SK-N-DZ (cell line): ENCODE measurements at places on chromosomes 1 and 21.

DNA sequence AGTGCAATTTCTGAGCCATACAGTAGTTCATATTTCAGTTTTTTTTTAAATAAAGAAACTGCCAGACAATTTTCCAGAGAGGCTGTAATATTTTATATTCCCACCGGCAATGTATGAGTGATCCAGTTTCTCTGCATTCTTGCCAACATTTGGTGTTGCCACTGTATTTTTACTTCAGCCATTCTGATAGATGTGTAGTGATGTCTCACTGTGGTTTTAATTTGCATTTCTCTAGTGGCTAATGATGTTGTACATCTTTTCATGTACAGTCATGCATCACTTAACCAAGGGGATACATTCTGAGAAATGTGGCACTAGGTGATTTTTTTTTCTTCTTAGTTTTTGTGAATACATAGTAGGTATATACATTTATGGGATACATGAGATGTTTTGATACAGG lies 99.6 kb downstream of the CENPF start:
- DNase-seq = no peak

DNA sequence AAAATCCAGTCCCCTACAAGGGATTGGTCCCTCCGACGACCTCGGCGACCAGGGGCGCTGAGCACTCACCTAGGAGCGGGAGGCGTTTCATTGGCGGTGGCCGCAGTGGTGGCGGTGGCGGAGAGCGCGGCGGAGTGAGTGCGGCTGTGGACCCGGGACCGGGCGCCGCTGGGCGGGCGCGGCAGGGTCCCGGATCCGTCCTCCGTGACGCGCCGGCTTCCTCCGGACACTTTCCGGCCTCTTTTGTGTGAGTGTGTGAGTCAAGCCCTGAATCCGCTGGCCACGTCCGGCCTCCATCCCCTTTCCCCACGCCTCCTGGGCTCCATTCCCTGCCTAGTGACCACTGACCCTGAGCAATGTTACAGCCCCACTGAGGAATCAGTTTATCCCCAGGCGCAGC lies at the start of gene ADGRL4:
Gene ADGRL4, minus strand, starts transcription at position 167 of the 400 bp plus-strand sequence. Its CDS starts 76 bp downstream, at position 91.
- no peak for DNase-seq

GRCh38 chr1:220457957-220458609 lies 69.9 kb upstream of the MARK1 start:
- peak; percentile 4 for DNase-seq

GRCh38 chr1:54397090-54397591 lies 9.1 kb downstream of the SSBP3 start:
- DNase-seq = no peak

DNA sequence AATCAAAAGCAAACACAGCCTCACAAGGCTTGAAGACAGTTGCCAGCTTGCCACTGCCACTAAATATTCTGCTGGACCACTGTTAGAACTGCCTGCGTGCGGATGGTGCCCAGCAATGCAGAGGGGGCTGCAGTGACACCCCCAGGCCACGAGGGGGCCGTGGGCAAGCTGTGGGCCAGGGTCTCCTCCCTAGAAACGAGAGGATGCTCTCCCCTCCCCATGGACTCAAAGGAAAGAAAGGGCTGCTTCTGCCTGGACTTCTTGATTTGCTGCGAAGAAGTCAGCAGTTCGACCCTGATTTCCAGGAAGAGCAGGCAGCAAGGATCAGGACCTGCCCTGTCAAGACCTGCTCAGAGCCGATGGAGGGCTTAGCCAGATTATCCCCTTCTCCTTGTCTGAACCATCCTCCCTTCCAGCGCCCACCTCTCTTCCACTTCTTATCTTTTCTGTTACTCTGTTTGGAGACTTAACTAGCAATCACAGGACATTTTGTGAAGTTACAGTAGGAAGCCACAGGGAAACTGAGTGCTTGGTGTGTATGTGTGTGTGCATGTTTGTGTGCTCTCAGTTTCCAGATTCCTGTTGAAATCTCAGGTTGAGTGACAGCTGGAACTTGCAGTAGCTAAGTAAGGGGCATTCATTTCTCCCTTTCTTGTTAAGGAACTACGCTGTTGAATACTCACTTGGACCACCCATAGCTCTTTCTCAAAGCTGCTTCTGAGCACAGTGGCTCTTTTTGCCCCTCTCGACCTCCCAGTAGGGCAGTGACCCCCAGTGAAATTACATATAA lies 2.7 kb downstream of the MAN1C1 start:
- DNase-seq = peak; percentile 67

DNA sequence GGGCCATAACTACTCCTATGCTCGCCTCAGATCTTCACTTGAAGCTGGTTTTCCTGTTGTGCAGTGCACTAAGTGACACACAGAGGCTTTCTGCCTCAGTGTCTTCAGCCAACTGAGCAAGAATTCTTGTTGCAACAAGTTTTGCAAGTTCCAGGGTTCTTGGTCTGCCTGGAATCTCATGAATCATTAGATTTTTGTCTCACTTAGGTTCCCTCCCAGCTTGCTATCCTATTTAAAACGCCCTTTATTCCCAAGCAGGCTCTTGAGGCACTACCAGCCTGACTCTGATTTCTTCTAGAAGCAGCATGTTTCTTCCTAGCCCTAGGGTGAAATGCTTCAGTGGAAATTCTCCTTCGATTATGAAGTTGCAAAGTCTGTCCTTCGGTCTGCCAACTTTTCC lies 158.8 kb downstream of the C1orf21 start:
- no peak for DNase-seq

DNA sequence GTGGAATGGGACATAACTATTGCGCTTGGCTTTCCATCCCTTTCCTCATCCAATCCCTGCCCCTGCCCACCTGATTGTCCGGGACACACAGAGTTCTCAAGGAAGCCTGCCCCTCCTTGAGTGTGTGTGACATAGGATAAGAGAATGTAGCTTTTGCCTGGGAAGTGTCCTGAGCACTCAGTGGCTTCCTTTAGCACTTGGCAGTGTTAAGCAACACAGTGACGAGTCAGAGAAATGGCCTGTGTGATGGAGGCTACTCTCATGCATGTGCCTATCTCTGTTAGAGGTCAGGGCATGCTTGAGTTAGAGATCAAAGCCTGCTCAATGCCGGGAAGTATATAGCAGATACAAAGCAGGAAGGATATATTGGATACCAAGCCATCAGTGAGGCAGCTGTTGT lies 289.5 kb downstream of the SIPA1L2 start:
- no peak for DNase-seq

DNA sequence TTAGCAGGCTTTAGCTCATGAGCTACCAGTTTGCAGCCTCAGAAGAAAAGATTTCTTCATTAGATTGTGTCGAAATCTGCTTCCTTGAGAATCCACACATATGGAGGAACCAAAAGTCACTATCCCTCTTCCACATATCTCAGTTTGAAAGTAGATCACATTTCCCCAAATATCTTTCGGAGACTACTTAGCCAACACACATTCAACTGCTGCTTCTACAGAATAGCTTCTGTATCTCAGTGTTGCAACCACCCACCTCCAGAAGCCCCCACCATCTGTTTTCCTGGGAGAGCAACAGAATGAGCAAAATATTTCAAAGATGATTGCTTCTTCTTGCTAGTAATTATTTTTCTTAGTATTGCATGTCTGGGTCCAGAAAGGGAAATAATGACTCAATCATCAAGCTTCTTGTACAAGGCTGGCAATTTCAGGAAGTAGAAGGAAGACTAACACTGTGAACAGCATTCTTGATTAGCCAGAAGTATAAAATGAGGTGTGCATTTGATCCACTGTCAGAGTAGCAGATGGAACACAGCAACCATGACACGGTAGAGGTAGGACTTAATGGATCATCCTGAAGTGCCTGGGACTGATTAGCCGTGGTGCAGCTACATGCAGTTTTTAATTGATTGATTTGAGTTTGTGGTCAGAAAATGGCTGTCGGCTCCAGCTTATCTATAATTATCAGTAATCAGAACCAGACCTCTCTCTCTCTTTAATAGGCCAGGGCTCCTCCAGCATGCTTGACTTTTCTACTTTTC lies 24.9 kb downstream of the ZC3H11B start:
- DNase-seq = peak; percentile 93
